ENCODE measurements at places on chromosomes 7 and 10.

DNA sequence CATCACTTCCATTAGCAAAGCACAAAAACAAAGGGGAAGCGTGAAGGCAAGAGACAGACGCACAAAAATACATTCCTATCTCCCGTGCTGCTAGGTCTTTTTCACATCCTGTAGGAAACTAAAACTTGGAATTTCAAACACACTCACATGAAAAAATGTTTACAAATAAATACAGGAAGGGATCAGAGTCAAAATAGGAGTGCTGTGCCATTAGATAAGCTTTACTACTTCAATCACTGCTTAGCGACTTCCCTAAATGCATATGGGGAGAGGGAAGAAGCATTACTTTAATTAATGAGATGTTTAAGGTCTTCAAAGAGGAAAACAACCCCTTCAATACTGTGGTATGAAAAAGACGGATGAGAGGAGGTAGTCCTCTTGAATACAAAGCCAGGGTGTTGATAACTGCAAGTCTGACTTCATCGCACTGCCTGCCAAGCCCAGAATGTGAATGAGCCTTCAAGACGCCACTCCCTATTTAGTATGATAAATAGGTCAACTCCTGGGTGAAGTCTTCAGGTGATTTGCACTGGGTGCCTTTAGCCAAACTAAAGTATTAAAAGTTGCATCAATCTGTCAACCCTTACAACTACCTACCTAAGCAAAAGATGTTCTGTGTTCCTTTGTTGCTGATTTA, 13.9 kb downstream of the PARD3 start:
- DNase-seq = no peak

DNA sequence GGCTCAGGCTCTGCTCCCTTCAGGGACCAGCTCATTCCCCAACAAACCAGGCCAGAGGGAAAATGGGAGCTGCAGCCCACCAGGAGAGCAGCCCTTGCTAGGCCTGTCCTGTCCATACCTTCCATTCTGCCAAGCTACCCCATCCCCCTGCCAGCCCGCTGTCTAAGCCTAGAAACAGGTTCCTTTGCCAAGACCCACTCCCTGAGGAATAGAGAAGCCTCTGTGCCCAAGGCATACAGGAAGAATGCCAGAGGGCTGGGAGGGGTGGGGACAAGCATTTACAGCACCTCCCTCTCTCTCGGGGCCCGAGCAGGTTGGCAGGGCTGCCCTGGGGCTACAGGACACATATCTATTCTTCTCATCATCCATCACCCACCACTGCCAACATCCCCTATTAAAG, 178.3 kb downstream of the GRID1 start:
- no peak for DNase-seq

DNA sequence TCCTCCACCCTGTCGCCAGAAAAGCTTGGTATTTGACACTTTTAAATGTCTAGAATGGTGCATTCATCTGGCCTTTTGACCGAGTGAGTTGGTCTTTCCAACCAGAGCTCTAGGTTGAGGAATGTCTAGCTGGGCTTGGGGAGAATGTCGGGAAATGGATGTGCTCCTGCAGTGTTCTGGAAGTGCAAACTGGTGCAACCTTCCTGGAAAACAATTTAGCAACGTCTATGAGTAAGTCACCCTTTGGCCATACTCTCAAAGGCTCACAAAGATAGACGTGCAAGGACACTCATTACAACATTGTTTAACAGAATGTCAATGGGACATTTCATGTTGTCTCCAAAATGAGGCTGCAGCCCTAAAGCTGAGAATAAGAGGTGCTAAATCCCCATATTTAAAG, 12.2 kb upstream of the NMT2 start:
- no peak for DNase-seq

GRCh38 chr10:96896884-96897589, 64.9 kb downstream of the LCOR start:
- DNase-seq = no peak

DNA sequence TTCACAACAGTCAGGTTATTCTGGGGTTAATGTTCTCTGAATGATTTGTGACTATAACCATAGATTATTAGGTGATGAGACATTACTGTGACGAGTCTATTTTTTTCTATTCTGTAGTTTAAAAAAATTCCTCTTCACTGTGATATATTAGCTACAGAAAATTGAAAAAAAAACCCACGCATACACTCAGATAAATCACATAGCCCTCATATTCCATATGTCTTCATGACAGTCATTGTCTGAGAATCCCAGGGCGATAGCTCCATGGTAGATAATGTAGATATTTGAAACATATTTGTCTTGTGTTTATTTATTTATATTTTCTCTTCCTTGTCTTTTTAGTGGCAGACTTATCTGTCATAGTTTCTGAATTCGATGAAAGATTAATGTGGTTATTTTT, 110.0 kb downstream of the CAMK1D start:
- DNase-seq = no peak

GRCh38 chr7:38940774-38941173, 31.8 kb upstream of the VPS41 start:
- no peak for DNase-seq

DNA sequence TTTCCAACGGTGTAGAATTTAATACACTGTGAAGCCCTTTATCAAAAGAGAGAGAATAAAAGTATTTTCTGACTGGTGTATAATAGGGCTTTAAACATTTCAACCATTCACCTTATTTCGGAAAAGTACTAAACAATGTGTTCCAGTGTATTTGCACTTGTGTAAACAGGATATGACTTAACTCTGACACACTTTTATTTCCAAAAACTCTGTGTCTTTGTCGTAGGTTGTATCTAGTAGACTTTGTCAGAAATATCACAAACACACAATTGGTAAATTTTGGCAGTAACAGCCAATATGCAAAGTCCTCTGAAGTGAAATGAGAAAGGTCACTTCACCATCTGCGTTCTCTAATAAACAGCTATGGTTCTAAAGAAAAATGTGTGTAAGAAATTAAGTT, 10.3 kb upstream of the TSPAN13 start:
- no peak for DNase-seq

DNA sequence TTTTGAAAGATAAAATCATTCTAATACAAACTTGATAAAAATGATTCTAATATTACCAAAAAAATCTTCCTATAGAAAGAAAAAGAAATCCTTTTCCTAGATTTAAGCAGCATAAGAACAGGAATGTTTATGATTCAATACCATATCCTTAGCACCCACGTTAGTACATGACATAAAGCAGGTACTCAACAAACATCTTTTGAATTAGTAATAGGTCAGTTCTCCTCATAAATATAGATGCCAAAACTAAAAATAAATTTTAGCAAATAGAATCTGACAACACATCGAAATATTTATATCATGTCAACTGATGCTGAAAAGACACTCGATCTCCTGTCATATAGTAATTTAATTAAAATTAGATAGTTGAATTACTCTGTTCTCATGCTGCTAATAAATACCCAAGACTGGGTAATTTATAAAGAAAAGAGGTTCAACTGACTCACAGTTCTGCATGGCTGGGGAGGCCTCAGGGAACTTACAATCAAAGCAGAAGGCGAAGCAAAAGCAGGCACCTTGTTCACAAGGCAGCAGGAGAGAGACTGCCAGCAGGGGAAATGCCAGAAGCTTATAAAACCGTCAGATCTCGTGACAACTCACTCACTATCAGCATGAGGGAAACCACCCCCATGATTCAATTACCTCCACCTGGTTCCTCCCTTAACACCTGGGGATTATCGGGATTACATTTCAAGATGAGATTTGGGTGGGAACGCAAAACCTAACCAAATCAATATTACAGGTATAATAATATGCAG, 191.8 kb downstream of the HTR7 start:
- DNase-seq = no peak

DNA sequence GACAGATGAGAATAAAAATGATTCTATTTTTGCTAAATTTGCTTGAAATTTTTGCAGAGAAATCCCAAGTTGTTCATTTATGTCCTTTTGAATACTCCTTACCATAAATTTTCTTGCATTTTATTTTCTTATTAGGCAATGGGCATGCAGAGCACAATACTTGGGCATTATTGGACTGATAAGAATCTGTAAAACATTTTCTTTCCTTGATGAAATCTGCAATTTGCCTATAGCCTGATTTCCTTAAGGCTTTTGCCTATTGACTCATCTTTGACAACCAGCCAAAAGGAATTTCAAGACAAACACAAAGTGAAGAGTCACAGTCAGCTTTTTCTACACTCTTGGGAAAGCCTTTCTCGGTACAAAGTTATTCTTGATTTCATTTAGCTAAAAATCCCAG, 30.5 kb upstream of the GNAT3 start:
- no peak for DNase-seq

DNA sequence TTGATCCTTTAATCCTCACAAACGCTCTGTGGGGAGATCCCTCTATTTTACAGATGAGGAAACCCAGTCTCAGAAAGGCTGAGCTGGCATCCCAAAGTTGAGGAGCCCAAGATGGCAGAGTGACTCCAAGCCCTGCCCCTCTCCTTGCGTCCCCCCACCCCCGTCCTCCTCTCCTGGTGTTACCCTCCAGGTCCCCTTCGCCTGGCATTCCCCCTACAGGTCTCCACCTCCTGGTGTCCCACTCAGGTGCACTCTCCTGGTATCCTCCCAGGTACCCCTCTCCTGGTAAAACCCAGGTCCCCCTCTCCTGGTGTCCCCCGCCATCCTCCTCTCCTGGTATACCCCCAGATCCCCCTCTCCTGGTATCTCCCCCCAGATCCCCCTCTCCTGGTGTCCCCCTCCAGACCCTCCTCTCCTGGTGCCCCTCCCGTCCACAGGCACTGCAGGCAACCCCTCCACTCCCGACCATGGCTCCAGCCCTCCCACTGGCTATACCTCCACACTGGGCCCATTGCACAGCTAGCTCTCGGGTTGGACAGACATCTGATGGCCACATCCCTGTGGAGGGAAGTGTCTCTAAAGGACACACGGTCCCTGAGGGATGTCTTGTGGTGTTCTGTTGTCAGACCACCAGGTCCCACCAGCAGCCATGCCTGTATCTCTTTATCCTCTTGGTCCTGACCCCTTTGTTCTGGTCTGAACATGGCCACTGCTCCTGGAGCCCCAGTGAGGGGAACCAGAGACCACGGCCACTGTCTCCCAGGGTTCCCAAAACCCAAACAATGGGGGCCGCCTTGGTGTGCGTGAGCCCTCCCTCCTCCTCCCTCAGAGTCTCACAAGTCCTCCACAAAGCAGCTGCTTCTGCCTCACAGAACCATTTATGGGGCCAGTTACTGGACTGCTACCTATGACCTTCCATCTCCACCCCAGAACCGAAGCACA, 37.2 kb downstream of the CALML3 start:
- DNase-seq = no peak

DNA sequence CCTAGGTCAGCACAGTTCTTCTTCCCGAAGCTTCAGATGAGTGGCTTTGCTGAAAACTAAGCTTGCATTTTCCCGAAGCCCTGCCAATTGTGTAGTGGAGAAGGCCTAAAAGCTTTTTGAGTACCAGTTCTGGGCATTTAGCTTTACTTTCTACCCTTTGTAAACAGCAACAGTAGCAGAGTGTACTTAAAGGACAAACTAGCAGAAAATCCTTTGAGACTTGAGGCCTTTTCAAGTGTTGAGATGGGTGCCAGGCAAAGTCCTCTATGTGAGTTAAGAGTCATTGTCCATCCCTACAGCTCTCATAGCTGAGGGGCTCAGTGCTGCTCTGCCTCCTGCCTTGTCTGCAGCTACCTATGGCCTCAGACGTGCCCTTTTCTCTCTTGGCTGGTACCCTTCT, 368.2 kb downstream of the CCSER2 start:
- no peak for DNase-seq

DNA sequence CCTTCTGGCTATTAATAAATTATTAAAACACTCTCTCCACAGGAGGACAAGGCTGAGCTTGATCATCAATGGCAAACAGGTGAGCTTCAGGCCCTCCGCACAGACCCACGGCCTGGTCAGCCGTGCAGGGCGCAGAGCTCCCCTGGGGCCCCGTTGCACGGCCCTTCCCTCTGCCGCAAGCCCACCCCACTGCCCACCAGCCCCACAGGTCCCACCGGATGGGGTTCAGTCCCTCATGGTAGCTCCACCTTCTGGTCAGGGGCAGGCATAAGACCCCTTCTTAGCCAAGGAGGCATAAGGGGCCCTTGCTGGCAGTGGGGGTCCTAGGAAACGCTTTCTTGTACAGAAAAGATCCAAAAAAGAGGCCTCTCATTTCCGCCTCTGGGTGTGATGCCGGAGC, 84.6 kb downstream of the MAD1L1 start:
- DNase-seq = no peak

DNA sequence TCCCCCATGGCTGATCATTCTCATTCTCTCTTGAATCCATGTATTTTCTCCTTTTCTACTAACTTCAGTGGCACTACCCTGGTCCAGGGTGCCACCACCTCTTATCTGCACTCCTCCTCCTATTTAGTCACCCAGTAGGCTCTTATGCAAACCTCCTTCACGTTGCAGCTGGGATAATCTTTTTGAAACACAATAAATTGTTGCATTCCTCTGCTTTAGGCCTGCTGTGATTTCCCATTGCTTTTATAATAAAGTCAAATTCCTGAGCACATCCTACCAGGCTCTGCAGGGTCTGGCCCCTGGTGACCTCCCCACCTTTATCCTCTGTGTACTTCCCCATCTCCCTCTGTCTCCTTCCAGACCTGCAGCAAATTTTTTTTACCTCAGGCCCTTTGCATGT, 112.7 kb upstream of the KIAA1217 start:
- DNase-seq = no peak

- DNase-seq = no peak
Measured at GRCh38 chr10:63887023-63887589, 365.9 kb downstream of the REEP3 start.

DNA sequence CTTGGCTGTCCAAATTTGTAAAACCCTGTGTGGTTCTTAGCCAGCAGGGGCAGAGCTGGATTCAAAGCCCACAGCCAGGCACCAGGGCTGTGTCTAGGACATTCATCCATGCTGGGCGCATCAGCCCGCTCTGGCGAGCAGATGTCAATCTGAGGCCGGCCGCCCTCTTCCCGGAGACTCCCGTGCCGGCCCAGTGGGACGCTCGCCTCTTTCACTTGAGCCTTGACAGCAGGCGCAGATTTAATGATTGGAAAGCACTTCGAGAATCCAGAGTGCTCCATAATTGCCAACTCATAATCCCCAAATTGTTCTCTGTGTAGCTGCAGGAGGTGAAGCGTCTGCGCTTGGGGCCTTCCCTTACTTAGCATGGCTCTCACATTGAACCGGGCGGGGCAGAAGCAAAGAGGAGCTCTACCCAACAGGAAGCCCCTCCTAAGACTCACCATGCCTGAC, 36.7 kb downstream of the SLIT1 start:
- DNase-seq = no peak

DNA sequence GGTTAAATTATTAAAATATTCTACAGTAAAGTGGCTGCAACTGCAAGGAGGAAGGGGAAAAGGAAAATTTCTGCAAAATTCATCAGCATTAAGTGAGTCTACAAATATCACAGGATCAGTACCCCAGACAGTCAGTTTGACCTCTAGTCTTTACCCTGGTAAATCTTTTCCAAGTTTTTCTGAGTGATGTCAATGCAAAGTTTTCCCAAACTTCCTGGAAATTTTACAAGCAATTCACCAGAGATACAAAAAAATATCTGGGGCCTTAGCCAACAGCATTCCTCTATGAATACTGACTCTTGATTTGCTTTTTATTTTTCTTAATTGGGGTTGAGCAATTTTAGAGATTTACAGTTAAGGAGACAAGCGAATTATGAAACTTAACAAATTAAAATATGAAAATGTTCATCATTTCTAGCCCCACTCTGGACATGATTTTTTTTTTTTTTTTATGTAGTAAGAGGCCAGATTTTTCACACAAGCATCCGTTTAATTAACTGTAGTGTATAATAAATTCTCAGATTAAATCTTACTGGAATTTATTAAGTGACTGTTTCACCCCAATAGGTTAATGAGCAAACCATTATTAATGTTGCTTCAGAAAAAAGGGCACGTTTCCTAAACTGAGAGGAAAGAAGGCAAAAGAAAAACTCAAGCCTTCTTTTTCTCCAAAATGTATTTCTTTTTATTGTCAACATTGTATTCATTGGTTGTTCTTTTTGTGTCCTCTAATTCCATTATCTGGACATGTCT, 539.5 kb upstream of the FZD8 start:
- no peak for DNase-seq

Measured in activated T-helper 9 cell treated with anti-CD3 and anti-CD28 coated beads, Interleukin-2, amount 50 U/mL, for 16 hours (primary cell).